G401 (cell line): ENCODE measurements at places on chromosomes 7 and 10.
A peak's percentile ranks its signal among the peaks of the same experiment; 100 is the strongest.

DNA sequence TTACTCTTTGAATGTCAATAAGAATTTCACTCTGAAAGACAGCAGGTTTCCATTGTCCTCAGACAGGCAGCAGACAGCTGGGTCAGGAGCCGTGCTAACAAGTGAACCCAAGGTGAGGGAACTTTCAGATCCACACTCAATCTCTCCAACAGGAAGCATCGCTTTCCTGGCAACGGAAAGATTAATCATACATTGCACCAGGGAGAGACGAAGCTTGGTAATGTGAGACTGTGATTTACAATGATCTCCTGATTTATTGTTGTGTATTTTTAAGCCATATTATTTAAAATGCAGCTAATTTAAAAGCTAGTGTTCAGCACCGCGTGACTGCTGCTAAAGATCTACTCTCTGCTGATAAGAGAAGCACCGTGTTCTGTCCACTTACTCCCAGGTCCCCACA is 17.5 kb upstream of the NOM1 start:
- DNase-seq = no peak

DNA sequence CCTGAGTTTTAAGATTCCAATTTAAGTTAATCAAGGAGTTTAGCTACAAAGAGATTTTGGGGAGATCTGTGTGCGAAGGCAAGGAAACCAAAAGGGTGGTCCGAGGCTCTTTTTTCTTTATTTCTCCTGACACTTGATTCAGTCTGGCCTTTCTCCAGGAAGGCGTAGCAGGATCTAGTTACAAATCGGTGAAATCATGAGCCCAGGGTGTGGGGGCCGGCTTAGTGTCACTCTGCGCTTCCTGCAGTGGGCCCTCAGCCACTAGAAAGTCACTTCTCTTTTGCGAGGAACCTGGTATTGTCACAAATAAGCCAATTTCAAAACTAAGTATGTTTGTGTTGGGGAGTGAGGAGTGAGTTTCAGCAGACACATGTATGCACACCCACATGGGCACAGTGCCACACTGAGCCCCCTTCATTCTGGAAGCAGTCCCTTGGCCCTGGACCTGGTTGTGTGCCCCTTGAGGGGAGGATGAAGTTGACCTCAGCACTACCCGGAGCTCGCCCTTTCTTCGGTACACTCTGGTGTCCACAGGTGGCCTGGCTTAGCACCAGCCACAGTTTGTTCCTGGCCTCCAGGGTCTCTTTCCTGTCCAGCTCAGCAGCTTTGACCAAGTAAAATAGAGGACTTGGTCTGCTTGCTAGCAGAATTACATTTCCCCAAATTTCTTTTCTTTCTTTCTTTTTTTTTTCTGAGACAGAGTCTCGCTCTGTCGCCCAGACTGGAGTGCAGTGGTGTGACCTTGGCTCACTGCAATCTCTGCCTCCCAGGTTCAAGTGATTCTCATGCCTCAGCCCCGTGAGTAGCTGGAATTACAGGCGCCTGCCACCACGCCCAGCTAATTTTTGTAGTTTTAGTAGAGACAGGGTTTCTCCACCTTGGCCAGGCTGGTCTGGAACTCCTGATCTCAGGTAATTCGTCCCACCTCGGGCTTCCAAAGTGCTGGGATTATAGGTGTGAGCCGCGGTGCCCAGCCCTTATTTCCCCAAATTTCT is 84.0 kb upstream of the BTBD16 start:
- peak; percentile 22 for DNase-seq

DNA sequence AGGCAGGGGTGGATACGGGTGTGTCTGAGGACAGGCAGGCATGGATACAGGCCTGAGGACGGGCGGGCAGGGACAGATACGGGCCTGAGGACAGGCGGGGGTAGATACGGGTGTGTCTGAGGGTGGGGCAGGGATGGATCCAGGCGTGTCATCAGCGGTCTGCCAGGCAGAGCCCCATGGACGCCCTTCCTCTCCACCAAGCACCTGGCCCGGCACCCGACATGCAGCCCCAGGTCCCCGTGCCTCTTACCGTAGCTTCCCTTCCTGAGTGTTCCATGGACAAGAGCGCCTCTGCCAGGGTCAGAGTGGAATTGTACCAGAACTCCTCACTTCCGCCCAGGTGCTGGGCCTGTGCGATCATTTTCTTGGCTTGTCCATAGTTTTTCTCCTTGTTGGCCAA is 74.6 kb upstream of the NKX6-2 start:
- DNase-seq = no peak

GRCh38 chr7:108451296-108451848 is 4.9 kb downstream of the NRCAM start:
- DNase-seq = no peak

DNA sequence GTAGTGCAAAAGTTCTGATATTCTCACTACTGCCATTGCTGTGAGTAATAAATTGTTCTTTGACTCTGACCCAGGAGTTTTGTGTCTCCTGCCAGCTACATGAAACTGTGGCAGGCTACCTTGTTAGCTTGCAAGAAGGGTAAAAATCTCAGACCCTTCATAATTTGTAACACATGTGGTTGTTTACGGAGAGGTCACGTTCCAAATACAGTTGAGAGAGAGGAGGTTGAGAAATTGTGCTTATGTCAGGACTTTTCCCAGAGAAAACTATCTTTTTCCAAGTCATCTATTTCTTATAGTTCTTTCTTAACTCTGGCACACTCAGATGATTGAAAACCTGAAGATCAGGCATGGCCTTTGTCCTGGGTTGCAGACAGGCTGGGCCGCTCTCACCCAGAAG is 114.4 kb upstream of the SVIL start:
- DNase-seq = no peak

DNA sequence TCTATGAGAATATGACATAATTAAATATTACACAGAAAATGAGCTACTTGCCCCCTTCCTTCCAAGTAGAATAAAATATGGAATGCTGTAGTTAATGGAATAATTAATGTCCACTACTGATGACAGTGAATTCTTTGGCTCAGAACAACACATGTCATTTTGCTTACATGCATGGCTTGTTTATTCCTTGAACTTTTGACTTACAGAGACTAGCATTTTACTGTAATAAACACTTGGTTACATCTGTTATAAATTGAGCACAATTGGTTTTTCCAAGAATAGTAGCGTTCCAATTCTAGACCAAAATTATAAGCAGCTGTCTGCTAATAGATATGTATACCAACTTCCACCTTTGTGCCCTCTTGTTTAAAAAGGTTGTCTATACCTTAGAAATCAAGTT is 286.7 kb downstream of the OTUD1 start:
- no peak for DNase-seq

DNA sequence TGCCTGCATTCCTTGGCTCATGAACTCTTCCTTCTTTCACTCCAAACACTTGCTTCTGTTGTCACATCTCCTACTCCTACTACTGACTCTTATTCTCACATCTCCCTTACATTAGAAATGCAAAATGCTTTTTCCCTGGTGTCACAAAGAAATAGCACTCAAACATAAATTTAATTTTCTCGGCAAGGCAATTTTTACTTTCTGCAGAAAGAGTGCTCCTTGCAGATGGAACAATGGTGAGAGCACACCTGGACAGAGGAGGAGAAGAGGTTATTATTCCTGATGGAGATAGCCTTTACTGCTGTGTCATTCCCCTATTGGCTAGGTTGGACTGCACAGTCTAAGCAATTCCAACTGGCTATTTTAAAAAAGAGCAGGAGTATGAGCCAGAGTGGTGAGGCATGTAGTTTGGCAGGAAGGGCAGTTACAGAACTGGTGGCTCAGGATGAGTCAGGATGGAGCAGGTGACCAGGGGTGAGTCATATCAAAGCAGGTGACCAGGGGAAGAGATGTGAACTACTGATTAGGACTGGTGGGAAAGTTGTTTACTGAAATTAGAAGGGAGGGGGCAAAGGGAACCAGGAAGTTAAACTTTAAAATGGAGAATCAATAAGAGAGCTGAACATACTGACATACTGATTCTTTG is 52.9 kb downstream of the CYP2C9 start:
- no peak for DNase-seq

DNA sequence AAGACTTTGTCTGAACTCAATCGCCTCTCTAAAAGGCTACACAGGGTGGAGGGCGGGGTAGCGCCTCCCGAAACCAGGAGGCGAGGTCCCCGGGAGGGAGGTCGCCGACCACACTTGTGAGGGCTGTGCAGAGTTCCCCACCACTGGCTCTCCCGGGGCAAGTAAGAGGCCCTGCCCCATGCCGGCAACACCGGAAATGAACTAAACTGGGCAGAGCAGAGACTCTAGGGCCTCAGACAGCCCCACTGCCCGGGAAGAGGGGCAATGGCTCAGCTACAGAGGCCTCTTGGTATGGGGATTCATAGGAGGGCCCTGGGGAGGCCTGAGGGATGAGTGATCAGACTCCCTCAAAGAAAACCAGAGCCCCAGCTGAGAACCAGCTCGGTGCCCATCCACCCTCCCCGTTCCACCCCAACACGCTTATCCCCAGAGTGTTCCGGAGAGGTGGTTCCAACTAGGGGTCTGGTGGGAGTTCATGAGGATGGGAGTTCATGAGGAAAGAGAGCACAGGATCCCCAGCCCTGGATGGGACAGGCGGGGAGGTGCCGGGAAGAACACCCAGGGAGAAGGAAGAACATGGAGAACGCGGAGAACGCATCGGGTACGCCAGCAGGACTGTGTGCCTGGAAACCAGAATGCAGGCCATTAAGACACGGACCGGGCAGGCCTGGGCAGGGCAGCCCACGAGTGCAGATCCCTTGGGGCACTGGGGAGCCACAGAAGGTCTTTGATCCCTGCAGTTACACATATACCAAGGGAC is 89.4 kb upstream of the MYL10 start:
- no peak for DNase-seq

- DNase-seq = peak; percentile 86
These were observed 7.9 kb downstream of the GPR146 start for GRCh38 chr7:1052031-1052818.

- DNase-seq = no peak
These were observed 966 bp downstream of the FBH1 start for GRCh38 chr10:5891009-5891408.
